C1 segment of cervical spinal cord (tissue), 14 donors: ENCODE measurements at places on chromosomes 11 and 22.

DNA sequence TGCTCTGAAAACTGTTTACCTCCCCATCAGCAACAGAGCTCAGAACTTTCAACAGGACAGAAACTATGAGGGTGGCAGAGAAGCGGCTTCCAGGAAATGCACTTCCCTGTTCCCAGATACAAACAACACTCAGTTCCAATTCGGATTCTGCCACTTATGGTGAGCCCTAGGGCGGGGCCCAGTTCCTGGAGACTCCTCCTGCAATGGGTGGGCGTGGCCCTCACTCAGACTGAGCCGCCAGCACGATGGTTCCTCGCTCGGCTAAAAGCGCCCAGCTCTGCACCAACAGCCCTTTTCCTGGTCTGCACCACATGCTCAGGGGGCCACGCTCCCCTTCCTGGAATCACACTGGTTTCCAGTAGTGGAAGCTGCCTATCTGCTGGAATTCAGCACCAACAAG, 314.1 kb downstream of the CTTN start:
- DNase-seq = no peak

GRCh38 chr11:92638678-92639077, 330.8 kb upstream of the MTNR1B start:
- no peak for DNase-seq

DNA sequence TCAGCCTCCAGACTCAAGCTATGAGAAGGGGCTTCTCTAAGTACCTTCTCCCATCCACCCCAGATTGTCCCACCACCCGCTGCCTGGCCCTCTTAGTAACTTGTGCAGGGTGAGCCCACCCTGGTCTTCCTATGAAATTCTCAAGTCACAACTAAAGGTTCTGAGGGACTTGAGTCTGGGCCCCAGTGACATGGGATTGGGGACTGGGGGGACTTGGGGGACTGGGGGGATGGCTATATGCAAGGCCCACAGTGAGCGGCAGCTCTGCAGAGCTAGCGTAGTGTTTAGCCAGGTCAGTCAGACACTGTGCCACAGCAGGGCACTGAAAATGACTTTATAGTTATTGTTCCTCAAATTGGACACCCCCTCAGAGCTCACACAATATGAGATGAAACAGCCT, 622.3 kb upstream of the CADM1 start:
- no peak for DNase-seq

DNA sequence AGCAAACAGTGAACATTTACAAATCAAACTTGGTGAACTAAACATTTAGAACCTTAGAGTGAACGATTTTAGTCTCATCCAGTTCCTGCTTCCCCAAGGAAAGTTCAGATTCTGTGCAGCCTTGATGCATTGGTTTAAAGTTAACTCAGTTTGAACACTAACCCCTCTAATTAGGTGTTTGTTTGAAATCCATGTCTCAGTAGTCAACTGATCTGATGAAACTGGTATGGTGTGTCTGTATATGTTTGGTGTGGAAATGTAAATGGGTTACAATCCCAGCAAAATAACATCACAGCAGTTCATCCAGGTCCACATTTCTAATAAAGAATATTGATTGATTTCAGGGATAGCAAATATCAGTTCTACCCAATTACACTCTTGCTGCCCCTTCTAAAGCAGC, 532.0 kb downstream of the NTM start:
- no peak for DNase-seq

GRCh38 chr22:20268279-20269012, at the start of gene RTN4R:
RTN4R (minus strand) TSS chr22:20268318; CDS start chr22:20268092, 226 bp downstream.
- no peak for DNase-seq

GRCh38 chr11:100789500-100789899, 102.4 kb downstream of the ARHGAP42 start:
- DNase-seq = no peak
